ENCODE measurements at places on chromosomes 3 and 15.
A peak's percentile ranks its signal among the peaks of the same experiment; 100 is the strongest.

GRCh38 chr15:91782221-91782620 is 71.3 kb upstream of the SLCO3A1 start:
- no peak for DNase-seq

DNA sequence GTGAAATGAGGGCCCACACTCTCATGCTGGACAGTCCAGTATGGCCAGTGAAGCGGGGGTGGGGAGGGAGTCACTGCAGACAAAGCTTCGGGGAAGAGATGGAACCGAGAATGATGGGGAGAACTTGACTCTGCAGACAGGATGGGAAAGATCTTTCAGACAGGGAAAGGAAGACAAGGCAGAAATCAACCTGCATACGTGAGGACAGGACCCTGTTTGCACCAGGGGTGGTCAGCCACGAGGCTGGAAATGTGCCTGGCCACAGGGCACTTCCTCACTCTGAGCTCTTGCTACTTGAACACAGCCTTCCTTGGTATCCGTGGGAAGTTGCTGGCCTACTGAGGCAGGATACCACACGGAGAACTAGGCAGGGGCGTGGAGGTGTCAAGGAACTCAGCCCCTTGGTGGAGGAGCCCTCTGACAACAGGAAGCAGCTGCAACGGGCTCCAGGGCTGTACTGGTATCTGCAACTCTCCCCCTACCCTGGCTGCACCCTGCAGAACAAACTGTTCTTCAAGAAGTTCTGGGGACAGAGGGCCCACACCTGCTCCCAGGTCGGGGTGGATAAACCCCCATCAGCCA is 9.3 kb upstream of the SRP14 start:
- peak; percentile 89 for DNase-seq

- DNase-seq: no peak
These were observed 132.3 kb upstream of the MB21D2 start for GRCh38 chr3:193049935-193050334.

GRCh38 chr3:60142009-60142408 is 1092.2 kb upstream of the CFAP20DC start:
- no peak for DNase-seq

GRCh38 chr15:83496766-83497165 is 49.6 kb downstream of the SH3GL3 start:
- DNase-seq: no peak

All from Jurkat, Clone E6-1 (cell line).